ENCODE measurements at places on chromosomes 2 and 18. TPM values are rescaled to one million over a fixed set of nuclear protein-coding genes. Genes with fewer than 3 reads are reported as not detected.

The RUFY4 gene
- total RNA-seq = 0.44 TPM

- DNase-seq = no peak
Measured at GRCh38 chr18:421247-422155, 79.0 kb downstream of the COLEC12 start.

GRCh38 chr2:167706800-167707199, 540.6 kb downstream of the STK39 start:
- DNase-seq = no peak

GRCh38 chr2:190545555-190546385, 11.2 kb upstream of the NEMP2 start:
- DNase-seq = no peak

- no peak for DNase-seq
Measured at GRCh38 chr2:97769711-97770110, 56.3 kb downstream of the ZAP70 start.

DNA sequence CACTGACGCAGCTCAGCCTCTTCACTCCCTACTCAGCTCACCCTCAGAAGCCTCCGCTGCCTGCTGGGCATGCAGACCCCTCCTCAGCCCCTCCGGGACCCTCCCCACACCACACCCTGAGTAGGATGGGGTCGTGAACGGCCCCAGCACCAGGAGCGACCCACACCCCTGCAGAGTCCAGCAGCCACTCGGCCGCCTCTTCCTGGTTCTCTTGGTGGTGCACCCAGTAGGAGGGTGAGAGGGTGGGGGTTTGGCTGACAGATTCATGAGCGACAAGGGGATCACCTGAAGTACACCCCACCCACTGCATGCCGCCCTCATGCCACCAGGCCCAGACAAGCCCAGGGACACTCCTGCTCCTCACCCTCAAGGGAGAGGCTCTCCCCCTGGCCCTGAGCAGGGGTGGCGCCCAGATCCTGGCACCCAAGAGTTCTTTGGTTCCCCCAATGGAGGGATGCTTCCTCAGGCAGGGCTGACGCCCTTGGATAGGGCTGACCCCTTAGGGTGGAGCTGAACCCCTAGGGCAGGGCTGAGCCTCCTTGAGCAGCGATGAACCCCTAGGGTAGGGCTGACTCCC, 76.6 kb upstream of the GPC1 start:
- DNase-seq = no peak

DNA sequence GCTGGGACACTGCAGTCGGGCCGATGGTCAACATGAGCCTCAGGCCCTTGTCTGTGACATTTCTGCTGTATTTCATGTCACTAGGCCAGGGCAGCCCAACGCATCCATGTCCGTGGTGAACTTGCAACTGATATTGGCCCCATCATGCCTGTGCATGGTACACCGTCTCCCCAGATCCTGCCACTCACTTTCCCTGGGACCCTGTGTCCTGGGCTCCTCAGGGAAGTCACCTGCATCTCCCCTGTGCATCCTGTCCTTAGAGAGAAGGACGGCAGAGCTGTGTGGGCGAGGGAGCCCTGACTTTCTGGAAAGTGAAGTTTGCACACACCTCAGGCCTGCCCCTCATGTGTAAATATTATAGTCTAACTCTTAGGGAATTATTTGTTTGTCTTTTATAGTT, 123.3 kb downstream of the ACKR3 start:
- no peak for DNase-seq

GRCh38 chr18:47912794-47913585, 17.5 kb downstream of the SMAD2 start:
- DNase-seq = no peak
